ENCODE measurements at places on chromosomes 5 and 9.

GRCh38 chr9:98449871-98450270 lies 194.4 kb upstream of the TBC1D2 start:
- no peak for DNase-seq

DNA sequence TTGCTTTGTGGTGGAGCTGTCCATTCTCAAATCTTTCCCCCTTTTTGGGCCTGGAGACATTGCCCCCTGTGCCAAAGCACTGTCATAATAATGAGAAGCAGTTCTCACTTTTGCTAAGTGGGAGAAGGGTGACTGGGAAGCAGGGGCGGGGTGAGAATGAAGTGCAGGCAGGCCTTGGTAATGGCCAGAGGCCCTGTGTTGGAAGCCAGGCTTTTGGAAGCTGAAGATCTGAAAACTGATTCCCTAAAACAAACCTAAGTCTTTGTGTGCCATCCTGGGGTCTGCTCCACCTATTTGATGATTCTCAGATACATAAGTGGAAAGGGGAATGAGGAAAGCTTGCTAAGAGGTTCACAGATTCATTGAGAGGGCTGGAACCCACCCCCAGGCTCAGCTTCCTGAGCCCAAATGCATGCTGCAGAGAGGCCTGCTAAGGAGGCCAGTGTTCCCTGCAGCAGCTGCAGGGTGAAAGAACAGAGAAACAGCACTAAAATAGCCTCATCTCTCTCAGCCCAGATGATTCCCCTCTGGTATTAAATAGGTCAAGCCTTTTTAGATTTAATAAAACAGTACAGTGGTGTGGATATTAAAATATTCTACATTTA lies 75.0 kb downstream of the NSG2 start:
- DNase-seq: no peak

DNA sequence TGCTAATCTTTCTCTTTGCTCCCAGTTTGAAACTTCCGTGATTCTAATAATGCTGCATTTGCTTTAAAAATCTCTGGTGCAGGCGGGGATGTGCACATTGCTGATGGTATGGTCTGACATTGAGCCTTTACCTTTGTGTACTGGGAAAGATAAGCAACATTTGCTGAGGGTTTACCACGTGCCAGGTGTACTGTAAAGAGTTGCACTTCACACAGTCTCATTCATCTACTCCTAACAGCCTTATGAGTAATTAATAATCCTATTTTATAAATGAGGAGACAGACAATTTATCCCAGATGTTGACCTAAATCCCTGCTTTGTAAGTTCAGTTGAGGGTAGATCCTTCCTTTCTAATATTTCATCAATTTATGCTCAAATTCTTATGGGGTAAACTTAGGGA lies 726 bp upstream of the ADGRV1 start:
- no peak for DNase-seq

- DNase-seq: no peak
Measured at GRCh38 chr5:25688156-25688555, 1043.4 kb upstream of the CDH10 start.

DNA sequence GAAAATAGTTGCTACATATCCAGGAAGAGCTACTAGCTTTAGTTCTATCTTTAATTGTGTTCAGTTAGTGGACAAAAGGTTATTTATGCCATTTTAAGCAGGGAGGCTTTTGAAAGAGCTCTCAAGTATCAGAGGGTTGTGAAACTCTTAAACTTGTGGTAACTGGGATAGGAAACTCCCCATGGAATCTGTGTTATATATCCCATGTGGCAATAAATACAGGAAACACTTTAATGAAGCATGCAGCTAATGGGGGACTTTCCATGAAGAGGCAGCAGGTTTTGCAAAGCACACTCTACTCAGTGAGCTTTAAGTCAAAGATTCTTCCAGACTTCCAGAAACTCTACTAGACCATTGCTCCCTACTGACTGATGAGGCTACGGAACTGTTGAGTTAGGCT lies 805.0 kb upstream of the C9orf72 start:
- no peak for DNase-seq

GRCh38 chr9:77514886-77515711 lies 133.0 kb downstream of the GNA14 start:
- DNase-seq: no peak

DNA sequence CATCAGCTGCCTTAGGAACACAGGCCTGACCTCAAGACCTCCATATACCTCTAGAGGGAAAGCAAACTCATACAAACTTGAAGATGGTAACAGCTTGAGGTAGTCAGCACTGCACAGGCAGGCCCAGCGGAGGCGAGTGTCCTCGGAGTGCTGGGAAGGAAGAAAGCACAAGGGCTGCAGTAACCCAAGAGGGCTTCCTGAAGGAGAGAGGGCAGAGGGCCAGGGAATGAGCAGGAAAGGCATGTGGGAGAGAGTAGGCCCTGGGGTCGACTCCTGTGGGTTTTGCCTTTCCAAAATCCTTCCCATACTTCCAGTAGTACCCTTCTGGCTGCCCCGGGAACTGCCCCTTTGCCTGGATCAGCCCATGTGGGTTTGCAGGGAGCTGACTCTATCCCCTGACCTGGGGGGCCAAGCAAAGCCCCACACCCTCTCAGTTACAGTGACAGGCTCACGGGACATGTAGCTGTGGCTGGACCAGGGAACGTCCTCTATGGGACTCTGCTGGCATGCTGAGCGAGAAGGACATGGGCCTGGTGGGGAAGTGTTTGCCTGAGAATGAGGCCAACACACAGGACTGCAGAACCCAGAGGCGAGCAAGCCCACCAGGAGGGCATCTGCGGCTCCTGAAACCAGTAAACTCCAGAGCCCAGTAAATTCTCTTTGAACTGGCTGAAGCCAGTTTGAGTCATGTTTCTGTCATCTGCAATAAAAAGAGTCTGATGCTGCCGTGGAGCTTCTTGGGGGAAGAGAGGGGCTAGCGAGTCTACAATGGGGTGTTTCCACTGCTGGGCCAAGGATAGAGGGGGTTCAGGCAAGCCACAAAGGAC lies 64.1 kb downstream of the COL23A1 start:
- no peak for DNase-seq

GRCh38 chr5:137439645-137440044 lies 59.5 kb downstream of the SPOCK1 start:
- DNase-seq: no peak

DNA sequence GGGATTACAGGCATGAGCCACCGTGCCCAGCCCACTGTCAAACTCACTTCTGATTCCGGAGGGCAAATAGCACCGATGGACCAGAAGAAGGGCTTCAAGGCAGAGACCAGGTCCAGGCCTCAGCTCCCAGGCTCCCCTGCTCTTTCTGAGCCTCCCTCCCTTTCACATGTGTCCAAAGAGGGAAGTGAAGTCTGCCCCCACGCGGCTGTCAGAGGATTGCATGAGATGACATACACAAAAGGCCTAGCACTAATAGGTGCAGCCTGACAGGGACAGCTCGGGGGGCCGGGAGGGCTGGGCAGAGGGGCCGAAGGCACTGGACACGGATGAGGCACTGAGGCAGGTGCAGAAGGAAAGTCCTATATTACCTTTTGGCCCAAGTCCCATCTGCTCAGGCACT lies 16.1 kb downstream of the FBP1 start:
- DNase-seq: peak; percentile 41

DNA sequence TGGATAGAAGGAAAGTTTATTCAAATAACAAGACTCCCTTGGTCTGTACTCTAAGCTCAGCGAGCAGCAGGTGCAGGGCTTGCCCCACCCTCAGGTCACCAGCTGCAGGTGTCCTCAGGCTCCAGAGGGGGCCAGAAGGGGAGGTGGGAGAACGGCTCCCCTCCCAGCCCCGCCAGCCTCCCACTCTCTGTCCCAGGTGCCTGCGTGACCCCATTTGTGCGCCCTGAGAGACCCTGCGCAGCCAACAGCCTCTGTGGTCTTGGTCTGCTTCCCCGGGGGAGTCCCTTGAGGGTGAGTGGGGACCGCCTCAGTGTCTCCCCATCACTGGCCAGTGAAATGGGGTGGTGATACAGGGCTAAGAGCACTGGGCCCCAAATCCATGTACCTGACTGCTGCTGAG lies 62.3 kb upstream of the STXBP1 start:
- no peak for DNase-seq

- no peak for DNase-seq
Measured at GRCh38 chr5:154540600-154540999, 62.6 kb upstream of the HAND1 start.

DNA sequence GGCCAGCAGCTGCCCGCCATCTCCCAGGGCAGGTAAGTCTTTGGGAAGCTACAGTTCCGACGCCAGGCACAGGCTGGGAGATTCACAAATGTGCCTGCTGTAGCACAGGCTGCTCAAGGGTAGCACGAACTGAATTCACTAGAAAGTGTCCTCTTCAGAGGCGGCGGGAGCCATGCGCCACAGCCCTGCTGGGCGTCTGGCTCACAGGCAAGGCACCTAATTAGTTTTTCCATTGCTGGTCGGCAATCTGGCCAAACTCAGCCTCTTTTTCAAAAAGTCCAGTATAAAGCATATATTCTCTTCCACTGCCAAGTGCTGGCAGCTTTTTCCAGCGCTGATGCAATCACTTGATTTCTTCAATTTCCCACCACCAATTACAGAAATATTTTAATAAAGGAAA lies 128.9 kb upstream of the RAPGEF1 start:
- DNase-seq: no peak

DNA sequence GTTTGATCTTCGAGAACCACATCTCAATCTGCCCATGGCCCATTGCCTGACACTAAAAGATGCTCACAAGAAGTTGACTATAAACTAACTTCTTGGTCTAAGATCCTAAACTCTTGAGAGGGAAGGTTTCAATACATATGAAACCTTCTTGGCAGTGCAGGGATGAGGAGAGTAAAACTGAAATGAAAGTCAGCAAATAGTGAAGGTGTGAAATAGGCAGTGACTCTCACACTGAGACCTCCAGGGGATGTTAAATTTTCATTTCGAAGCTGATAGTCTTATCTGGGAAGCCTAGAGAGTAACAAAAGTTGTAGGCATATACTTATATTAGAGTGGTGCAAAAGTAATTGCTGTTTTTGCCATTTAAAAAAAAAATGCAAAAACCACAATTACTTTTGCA lies 974 bp upstream of the CYSTM1 start:
- DNase-seq: no peak

- no peak for DNase-seq
Measured at GRCh38 chr5:132407970-132408369, 38.5 kb downstream of the SLC22A5 start.

GRCh38 chr5:28648108-28648507 lies 1609.7 kb upstream of the CDH9 start:
- DNase-seq: no peak

DNA sequence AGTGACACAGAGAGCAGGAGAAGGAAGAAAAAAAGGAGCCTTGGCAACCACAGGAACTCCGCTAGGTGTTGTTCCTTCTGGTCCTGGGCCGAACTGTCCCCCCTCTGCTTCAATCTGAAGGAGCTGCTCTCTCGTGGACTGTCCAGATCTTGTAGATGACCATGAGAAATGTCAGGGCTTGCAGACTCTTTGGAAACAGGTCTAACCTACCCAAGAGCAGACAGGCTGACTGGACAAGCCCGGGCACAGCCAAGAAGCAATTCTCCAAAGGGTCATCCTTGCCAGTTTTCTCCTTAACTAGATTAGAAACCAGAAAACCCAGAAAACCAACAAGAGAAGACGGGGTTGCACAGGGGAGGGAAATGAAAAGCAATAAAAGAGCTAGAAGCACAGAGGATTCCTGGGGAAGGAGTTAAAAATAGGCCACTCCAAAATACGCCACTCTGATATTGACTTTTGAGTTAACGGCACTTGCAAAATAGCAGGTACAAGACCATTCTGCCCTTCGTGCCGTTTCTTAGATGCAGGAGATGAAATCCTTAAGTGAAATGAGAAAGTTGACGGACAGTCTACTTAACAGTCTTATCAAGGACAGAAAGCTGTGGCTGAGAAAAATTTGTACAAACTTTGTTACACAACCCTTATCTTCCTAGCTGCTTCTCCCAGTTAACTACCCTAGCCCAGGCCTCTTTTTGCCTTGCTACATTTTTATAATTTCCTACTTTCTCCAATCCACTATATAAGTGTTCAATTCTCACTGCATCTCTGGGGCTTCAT lies 5.8 kb downstream of the GCNT4 start:
- peak; percentile 62 for DNase-seq

DNA sequence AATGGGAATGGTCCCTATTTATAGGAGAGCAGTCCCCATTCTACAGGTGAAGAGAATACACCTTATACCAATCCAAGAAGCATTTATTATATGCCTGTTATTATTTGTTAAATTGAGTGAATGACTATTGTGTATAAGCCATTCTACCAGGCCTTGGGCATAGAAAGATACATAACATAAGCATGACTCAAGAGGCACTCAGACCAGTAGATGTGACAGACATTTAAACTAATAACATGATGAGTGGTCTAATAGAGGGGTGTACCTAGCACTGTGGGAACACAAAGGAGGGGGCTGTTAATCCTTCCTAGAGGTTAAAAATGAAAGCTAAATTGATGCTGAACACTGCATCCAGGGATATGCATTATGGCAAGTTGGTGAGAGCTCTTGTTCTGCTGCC lies 145.0 kb upstream of the TNC start:
- DNase-seq: no peak

DNA sequence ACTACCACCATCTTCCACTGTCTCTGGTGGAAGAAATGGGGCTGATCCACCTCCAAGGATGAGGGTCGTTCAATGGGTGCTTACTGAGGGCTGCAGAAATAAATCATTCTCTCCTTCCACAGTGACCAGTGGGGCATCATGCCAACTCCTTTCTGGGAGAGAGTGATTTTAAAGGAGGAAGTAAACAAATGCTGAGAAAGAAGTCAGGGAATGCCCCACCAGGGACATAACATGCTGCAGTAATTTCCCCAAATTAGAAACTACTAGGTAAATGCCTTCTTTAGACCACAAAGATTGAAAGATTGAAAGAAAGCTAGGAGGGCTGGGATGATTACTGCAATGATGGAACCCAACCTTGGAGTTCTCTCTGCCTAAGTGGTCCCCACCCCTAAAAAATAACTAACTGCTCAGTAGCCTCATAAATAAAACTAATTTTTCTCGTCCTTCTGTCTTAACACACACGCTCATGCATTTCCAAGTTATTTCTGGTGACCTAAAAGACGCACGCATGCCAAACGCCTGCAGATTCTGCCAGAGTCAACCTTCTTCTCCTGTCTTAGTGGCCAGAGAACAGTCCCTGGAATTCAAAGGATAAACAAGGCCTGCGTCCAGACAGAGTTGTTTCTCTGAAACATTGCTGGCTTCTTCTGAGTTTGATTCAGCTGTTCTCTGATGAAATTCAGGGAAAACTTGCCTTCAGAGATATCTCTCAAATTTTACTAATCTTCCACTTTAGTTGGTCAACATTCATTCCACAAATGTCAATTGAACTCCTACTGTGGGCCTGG lies 250.0 kb downstream of the NR3C1 start:
- no peak for DNase-seq
